ENCODE measurements at places on chromosomes 2 and 18. TPM values are rescaled to one million over a fixed set of nuclear protein-coding genes. Genes with fewer than 3 reads are reported as not detected.

Gene KIAA2012
- 0.05 TPM for polyA plus RNA-seq

Gene FIGN
- 1.5 TPM for polyA plus RNA-seq

Gene KLHL29
- polyA plus RNA-seq, result 5.7 TPM

Gene ACMSD
- not detected for polyA plus RNA-seq

Gene CXCR1
- 0.13 TPM for polyA plus RNA-seq

Gene KCNG2
- 0.46 TPM for polyA plus RNA-seq

Gene LYPD6
- 2.4 TPM for polyA plus RNA-seq

Gene ERFE
- 0.53 TPM for polyA plus RNA-seq

GRCh38 chr2:12300019-12300602 is 416.6 kb upstream of the TRIB2 start:
- DNase-seq, result no peak

DNA sequence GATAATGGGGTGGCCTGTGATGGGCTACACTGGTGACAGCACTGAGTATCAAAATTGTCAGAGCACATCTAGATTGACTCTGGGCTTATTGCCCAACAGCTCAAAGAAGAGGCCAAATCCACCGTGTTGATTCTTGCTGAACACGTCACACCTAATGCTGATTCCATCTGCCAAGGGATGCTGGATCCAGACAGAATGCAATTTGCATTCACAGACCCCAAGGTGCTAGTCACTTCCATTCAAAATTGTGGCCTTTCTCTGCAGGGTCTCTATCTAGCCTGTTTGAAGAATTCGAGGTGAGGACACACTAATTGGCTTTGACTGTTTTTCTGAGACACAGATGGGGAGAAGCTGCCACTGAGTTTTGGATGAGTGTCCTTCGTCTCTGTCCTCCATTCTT is 13.5 kb upstream of the GPR39 start:
- DNase-seq, result no peak

DNA sequence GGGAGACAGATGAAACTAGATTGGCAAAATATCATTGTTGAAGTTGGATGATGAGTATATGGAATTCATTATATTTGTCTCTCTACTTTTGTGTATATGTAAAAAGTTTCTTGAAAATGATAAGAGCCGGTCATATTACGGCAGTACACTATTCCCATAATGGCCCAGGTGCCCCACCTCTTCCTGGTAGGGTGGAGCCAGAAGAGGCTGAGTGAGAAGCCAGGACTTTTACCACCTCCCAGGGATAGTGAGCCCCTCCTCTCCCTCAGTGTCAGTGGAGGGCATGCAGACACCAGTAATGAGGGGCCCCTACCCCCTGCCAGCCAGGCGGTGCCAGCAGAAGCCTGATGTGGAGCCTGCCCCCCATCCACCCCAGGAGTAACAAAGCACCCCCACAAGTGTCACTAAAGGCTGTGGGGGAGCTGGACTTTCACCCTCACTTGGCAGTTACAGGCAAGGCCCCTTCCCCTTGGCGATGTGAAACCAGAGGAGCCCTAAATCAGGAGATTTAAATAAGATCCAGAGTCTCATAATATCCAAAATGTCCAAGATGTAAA is 198.9 kb upstream of the RBBP8 start:
- DNase-seq, result no peak

- no peak for DNase-seq
Observed at GRCh38 chr2:241456546-241456945, 51.8 kb downstream of the STK25 start.

DNA sequence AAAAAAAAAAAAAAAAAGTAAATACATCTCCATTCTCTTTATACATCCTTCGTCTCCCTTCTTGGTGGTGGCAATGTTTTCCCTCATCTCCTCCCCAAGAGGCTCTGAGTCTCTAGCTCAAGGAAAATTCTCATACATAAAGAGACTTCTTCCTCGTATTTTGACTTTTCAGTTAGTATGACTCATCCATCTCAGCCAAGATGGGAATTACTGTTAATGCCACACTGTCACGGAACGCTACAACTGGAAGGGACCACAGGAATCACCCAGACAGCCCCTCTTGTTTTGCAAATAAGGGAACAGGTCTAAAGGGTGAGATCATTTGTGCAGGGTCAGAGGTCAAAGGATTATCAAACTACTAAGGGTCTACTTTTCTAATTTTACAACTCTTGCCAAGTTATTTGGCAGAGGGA is 19.5 kb downstream of the NFE2L2 start:
- no peak for DNase-seq

DNA sequence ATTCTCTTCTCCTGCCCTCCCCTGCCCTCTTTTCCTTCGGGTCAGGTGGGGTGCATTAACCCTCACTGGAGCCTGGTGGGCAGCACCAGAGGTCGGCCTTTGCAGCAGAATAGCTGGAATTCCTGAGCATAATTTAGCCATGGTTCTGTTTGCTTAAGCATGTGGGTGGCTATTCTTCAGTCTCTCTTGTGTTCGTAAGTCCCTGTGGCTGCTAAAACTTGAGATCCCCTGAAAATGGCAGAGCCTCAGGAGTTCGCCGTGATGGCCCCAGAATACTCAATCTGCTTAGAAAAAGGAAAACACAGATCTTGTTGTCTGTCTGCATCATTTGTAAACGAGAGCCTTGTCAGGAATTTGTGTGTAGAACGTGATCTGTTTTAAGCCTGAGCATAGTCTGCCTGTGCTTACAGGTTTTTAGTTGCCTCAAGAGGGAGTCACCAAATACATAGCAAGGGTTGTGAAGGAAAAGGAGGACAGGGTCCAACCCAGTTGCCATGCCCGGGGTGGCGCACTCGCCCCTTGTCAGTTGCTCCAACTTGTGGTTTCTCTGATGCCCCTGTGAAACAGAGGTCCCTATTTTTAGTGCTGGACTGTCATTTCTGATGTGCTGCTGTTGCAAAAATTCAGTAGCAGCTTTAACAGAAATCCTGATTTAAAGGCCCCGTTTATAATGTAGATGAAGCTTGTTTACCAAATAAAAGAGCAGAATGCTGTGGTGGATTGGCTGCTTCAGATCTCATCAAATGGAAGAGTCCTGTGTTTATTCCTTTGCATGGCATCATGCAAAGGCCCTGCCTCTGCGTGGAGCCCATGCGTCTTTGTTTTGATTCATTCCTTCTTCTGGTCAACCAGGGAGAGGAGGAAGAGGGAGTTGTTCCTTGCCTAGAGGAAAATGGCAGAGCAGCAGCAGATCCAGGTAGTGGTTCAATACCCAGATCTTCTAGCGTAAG is 74.8 kb downstream of the WDSUB1 start:
- no peak for DNase-seq

- DNase-seq, result no peak
Observed at GRCh38 chr2:16140771-16141640, 200.7 kb downstream of the MYCN start.

GRCh38 chr2:30358842-30359241 is 88.2 kb upstream of the LCLAT1 start:
- DNase-seq, result no peak

GRCh38 chr18:56065086-56065485 is 477.1 kb upstream of the TCF4 start:
- no peak for DNase-seq

GRCh38 chr2:196077821-196078220 is 9.2 kb upstream of the DNAH7 start:
- DNase-seq, result no peak

- no peak for DNase-seq
Observed at GRCh38 chr2:71943238-71944182, 204.2 kb downstream of the CYP26B1 start.

- DNase-seq, result no peak
Observed at GRCh38 chr2:16093639-16094529, 153.5 kb downstream of the MYCN start.

DNA sequence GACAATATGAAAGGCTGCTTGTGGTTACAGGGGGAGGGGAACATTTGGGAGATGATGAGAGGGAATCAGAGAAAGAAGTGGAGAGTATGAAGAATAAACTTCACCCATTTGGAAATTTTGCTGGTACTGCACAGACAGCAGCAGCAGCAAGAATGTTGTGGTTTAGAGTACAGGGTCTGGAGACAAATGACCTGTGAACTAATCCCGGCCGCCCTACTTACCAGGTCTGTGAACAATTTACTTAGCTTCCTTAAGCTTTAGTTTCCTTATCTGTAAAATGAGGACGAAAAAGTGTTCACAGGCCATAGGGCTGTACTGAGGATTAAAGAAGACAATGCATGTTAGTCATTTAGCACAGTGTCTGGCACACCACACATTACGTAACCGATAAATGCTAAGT is 685.4 kb upstream of the CELF4 start:
- no peak for DNase-seq

- DNase-seq, result no peak
Observed at GRCh38 chr2:159035790-159036411, 67.5 kb downstream of the TANC1 start.

- no peak for DNase-seq
Observed at GRCh38 chr2:154132827-154133226, 261.1 kb downstream of the GALNT13 start.

DNA sequence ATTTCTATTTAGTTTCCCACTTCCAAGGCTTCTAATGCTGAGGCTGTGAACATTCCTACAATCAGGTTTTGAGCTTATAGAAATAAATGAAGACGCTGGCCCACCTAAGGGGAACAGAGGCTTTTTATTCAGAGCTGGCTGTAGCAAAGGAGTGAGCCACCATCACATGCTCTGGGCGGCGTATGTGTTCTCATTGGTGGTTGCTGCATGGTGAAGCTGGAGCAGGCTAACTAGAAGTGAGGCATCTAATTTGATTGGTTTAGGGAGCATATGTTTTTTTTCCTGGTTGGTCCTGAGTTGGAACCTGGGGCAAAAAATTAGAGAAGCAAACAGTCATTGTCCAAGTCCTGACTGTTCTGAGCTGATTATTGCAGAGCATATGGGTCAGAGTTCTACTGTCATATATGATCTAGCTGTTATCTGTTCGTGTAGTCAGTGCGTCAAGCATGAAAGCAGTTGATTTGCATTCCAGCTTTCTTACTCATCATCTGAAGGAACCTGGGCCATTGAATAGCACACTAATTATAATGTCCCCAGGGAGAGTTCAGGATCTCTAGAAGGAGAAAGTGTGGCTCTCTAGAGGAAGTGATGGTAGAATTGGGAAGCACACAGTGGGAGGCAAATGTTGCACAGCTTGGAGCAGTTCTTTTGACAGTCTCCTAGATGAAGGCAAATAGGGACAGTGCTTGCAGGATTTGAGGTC is 279.6 kb downstream of the PARD3B start:
- DNase-seq, result no peak

GRCh38 chr2:179987916-179988315 is 19.2 kb downstream of the CWC22 start:
- no peak for DNase-seq

- no peak for DNase-seq
Observed at GRCh38 chr2:173216051-173216450, 138.6 kb upstream of the CDCA7 start.
